ENCODE measurements at places on chromosomes 4 and X.

- DNase-seq, result no peak
Observed at GRCh38 chr4:108247387-108248049, 78.8 kb upstream of the LEF1 start.

GRCh38 chrX:7343181-7343580 is 195.2 kb upstream of the PUDP start:
- DNase-seq, result no peak

DNA sequence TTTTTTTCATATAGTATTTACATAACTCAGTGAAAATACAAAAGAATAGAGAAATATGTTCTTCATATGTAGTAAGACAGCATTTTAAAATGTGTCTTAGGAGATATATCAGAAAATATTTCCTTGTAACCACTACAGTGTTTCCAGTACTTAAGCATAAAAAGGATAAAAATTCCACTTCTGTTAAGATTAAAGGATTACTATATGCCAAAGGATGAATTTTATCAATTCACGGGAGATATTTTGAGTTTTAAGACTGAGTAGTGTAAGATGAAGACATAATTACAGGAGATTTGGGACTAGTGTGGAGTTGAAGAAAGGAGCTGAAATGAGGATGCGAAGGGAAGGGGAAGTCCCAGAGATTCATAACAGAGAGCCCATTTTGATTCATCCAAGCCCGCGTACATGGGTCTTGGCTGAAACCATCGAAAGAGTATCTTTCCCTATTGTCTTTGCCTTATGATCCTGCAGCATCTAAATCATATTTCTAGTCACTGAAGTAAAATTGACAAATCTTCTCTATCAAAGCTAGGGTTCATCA is 58.7 kb downstream of the MAD2L1 start:
- DNase-seq, result no peak

DNA sequence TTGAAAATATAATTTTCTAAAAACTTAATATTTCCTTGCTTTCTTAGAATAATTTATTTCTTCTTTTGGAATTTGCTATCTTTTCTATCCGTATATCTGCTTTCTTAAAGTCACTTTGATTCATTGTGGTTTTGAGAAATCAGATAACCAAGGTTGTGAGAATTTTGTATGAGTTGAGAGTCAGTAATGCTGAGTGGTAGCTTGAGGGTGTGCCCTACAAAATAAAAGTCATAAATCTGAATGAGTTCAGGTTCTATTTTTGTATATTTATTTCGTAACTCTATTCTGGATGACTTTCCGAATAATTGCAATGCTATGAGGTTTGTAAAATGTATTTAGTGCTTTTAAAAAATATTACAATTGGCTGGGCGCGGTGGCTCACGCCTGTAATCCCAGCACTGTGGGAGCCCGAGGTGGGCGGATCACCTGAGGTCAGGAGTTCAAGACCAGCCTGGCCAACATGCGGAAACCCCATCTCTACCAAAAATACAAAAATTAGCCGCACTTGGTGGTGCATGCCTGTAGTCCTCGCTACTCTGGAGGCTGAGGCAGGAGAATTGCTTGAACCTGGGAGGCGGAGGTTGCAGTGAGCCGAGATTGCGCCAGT is 8.9 kb downstream of the COPS4 start:
- no peak for DNase-seq

DNA sequence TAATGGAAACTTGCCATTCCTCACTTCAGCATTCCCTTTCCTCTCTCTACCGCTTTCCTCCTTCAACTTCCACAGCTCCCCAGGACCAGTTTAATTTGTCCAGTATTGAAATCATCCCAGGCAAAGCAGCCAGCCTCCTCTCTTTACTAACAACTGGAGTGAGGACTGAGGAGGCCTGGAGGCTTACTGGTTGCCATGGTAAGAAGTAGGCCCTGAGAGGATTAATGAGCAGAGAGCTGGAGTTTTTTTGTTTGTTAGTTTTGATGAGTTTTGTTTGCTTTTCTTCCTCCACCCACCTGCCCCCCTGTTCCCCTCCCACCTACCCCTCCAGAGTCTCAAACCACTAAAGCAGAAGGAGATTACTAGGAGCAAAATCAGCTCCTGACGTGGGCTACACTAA is 29.5 kb upstream of the PLP1 start:
- no peak for DNase-seq

DNA sequence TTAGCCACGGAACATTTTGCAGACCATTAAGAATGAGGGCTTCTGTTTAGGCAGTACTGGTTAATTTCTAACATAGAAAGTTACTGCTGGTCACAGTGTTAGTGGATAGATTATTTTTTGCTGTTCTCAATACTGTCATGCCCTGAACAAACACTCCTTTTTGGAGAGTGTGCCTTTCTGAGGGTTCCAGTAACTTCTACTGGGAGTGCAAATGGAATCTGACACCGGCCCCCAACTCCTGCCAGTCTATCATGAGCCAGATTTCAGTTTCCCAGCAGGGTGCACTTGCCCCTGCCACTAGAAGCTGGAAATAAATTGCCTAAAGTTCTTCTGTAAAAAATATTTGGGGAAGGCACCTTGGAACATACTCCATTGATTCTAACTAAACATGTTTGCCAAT is 224.4 kb upstream of the GPC4 start:
- no peak for DNase-seq

DNA sequence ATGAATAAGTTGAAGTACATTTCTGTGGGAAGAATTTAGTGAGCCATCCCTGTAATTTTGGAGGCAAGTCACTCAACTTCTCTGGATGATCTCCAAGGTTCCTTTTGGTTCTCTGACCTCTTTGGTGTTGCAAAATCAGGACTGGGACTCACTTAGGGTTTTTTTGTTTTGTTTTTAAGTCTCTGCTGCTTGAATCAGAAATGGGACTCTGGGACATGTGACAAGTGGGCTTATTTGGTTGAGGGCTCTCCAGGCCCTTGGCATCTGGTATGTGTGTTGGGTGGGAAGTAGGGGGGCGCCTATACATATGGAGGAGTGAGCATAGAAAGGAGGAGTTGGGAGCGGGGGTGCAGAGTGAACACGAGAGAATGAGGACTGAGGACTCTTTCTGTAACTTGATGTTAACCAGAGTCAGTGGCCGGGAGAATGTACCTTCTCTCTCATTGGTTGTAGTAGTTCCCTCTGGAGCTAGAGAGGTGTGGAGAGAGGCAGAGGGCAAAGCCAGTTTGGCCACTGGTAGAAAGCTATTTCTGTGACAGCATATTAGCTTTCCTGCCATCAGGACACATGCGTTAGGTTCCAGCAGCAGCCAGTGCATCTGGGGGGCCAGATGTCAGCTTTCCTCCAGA is 1.9 kb downstream of the ARHGAP10 start:
- DNase-seq, result no peak

- no peak for DNase-seq
Observed at GRCh38 chrX:32041181-32041580, 969.3 kb upstream of the FTHL17 start.

DNA sequence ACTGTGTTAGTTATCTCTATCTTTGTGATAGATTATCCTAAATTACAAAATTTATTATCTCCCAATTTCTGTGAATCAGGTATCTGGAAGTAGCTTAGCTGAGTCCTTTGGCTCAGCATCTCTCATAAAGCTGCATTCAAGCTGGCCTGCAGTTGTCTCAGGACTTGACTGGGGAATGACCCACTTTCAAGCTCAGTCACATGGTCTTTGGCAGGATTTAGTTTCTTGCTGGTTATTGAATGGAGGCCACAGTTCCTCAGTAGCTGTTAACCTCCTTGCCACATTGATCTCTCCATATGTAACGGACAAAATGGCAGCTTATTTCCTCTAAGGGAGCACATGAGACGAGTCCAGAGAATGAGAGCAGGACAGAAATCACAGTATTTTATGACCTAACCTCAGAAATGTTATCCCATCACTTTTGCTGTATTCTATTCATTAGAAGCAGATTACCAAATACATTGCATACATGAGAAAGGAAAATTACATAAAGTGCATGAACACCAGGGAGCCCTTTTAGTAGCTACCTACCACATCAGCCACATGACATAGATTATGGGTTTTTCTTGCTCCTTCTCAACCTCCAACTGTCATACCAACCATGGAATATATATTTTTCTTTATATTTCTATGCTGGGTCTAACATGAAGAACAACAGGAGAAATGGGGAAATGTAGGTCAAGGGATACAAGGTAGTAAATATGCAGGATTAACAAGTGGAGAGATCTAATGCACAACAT is 730.1 kb downstream of the CCSER1 start:
- DNase-seq, result no peak

DNA sequence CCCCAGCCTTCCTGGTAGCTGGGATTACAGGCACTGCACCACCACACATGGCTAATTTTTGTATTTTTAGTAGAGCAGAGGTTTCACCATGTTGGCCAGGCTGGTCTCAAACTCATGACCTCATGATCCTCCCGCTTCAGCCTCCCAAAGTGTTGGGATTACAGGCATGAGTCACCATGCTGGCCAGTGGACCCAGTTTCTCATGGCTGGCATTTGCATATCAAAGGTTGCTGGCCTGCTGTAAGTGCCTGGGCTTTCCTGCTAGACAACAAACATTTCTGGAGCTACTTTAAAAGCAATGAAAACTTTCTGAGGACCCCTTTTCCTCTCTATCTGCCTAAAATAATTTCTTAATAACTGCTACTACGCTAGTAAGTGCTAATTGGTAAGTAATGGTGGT is 228.2 kb downstream of the PCDH10 start:
- DNase-seq, result no peak

DNA sequence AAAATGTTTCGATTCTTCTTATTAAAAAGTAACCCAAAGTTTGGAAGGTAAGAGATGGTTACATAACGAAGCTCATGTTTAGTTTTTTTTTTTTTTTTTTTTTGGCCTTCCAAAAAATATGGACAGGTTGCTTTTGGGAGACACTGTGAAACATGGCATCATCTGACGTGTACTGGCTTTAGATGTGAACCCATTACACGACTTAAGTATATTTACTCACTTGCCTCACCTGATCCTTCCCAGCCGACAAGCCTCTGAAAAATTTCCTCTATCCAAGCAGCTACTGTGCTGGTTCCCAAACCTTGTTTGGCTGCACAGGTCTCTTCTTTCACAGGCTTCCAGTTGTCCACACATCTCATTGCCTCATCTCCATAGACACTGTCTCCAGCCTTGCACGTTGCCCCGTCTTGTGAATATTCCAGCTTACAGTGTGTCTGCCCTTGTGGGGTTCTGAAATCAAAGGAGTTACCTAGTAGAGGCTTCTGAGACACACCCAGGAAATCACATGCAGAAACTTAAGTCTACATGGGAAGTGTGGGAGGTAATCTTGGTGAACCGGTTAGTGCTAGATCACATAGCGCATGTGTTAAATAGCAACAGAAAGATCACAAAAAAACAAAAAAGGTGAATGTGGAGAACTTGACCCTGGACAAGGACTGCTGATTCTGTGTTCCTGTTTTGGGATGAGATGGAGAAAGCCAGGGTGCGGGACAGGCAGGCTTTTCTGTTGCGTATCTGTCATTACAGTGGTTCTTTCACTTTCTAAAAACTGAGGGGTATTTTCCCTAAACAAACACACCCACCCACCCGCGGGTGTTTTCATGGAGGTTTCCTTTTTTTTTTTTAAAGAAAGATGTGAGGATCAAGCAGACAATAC is 328.6 kb downstream of the ARHGAP10 start:
- DNase-seq, result no peak

GRCh38 chrX:10103023-10103422 is 53.8 kb upstream of the CLCN4 start:
- DNase-seq, result no peak

GRCh38 chrX:70922774-70923473 is 8.0 kb downstream of the SLC7A3 start:
- DNase-seq, result no peak

- DNase-seq, result no peak
Observed at GRCh38 chr4:19987746-19988145, 264.0 kb upstream of the SLIT2 start.
